ENCODE measurements at places on chromosomes 12 and 14.

- DNase-seq: no peak
These were observed 45.2 kb downstream of the WDHD1 start for GRCh38 chr14:54981698-54982097.

DNA sequence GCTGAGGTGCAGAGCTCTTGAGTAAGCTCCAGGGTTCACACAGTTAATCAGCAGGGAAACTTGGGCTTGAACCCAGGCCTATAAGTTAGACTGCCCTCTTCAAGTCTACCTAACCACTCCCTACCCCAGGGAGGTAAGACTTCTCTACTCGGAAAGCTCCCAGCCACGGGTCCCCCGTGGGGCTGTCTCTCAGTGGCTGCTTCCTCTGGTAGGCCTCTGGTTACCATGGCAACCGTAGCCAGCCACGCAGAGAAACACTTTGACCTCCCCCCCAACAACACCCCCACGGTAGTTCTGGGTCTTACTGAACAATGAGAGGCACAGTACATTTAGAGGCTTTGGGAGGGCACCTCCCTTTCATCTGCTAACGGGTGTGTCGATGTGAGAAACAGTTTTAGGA is 245.2 kb downstream of the AACS start:
- no peak for DNase-seq

DNA sequence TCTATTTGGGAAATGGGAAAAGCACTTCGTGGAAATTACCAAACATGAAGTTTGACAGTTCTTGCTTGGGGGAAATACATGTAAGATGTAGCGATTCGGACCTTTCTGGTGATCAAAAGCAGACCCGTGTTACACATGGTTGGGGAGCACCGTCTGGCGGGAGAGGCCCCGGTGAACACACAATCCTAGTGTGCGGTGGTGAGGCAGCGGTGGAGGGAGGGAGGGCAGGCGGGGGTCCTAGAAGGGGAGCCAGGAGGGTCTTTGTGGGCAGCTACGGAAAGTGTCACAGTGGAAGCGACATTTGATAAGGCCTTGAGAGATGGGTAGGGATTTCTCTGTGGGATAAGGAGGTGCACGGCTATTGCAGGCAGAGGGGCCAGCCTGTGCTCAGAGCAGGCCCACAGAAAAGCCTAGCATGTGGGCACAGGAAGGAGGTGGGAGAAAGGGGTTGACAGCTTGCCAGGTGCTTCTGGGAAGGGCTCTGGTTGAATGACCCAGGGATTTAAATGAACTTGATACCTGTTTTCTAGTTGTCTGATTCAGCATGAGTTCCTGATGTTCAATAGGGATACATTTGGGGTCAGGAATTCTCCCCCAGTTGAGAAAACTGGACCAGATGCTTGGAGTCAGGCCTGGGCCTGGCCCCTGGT is 7.2 kb downstream of the MVK start:
- no peak for DNase-seq

- DNase-seq: no peak
These were observed 105.9 kb downstream of the PRMT8 start for GRCh38 chr12:3596703-3597415.

DNA sequence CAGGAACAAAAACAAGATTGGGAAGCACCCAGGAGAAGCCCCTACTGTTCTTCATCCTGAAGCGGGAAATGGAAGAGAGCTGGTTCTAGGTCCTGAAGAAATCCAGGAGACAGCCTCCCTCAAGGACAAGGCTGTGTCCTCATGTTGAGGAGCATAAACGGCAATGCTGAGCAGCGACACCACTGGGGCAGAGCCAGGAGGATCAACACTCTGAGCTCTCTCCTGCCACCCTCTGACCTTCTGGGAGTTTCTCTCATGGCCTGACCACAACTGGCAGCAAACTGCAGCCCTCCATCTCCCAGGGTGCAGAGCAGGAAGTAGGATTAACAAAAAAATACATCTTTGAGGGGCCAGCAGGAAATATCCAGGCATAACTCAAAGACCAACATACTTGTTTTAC is 1292.2 kb upstream of the TMEM132C start:
- DNase-seq: no peak
